Motor neuron (in vitro differentiated cells): ENCODE measurements at places on chromosomes 4 and X. TPM values are rescaled to one million over a fixed set of nuclear protein-coding genes. Genes with fewer than 3 reads are reported as not detected.

The RWDD4 gene
- 21.8 and 24.5 TPM in 2 replicates for total RNA-seq

DNA sequence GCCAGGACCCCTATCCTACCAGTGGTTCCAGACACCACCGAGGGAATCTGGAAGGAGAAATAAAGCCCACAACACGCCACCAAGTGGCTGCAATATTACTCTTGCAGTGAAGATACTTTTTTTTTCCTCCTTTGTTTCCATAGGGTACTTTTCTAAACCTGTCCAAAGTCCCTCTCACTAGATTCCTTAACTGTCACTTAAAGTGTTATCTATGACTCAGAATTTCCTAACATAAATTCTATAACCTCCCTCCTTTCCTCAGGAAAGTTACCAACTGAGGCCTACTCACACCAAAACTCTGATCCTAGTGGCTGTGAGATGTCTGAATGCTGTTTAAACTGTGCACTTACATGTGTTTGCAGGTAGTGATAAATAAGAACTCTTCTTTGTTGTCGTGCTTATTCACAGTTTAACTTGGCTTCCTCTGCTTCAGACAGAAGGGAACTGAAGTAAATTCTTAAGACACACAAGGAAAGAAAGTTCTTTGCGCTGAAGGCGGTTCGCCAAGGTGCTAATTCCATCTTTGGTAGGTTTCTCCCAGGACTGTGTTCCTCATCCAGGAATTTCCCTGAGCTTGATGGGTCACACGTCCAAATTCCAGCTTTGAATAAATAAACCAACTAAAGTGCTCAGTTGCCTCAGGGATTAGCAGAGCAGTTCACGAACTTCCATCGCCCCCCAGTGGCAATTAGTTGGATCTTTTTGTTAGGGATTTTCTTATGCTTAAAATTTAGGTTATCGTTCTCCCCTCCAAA lies 10.7 kb upstream of the HCCS start:
- no peak for ATAC-seq

DNA sequence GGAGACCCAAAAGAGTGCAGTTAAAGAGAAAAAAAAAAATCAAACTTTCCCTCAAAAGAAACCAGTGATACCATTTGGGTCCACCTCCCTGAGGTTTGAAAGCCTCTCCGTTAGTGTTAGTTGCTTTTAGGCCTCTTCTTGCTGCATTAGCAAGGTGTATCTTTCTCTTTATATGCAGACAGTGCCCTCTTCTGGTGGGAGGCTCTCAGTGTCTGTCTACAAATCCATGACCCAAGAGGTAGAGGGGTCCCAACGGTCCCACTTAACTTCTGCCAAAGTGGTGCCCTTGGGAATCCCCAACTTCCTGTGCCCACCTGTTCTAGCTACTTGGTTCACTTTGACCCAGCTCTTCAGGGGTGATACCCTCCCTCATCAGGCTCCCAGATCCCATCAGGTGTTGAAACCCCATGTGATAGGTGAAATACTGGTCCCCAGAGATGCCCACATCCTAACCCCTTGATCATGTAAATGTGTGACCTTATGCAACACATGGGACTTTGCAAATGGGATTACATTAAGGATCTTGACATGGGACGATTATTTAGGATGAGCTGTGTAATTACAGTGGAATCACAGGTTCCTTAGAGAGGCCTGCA lies 63.7 kb upstream of the CD99 start:
- no peak for ATAC-seq

DNA sequence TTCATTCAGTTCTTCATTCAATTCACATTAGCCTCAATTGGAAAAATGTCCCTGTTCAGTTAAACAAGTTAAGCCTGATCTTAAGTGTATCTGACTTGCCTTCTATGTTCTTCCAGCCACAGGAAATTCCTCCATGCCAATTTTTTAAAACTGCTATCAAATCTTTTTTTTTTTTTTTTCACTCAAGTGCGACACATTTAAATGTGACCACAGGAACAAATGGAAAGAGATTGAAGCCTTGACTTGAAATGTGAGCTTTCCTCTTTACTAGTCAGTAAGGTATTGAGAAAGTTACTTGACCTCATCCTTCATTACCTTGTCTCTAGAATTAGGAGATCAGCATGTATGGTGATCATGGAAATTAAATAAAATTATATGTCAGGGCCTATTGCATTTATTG lies 165.1 kb downstream of the SLIT2 start:
- ATAC-seq: no peak

The PLAC8 gene
- total RNA-seq: 13.1 and 15.4 TPM in 2 replicates

The SPARCL1 gene
- total RNA-seq: 473 and 479 TPM in 2 replicates

GRCh38 chr4:188246488-188246887 lies 107.2 kb downstream of the TRIML1 start:
- ATAC-seq: no peak

- no peak for ATAC-seq
These were observed 145.4 kb upstream of the LCORL start for GRCh38 chr4:18166925-18167324.

GRCh38 chr4:87853891-87854290 lies 21.1 kb downstream of the MEPE start:
- no peak for ATAC-seq

The AFF2 gene
- 4.1 and 14.1 TPM in 2 replicates for total RNA-seq

- no peak for ATAC-seq
These were observed 66.1 kb downstream of the TNIP2 start for GRCh38 chr4:2689825-2690700.

GRCh38 chrX:136589966-136590365 lies 58.0 kb downstream of the VGLL1 start:
- no peak for ATAC-seq
